ENCODE measurements at places on chromosomes 2 and 18. TPM values are rescaled to one million over a fixed set of nuclear protein-coding genes. Genes with fewer than 3 reads are reported as not detected.

DNA sequence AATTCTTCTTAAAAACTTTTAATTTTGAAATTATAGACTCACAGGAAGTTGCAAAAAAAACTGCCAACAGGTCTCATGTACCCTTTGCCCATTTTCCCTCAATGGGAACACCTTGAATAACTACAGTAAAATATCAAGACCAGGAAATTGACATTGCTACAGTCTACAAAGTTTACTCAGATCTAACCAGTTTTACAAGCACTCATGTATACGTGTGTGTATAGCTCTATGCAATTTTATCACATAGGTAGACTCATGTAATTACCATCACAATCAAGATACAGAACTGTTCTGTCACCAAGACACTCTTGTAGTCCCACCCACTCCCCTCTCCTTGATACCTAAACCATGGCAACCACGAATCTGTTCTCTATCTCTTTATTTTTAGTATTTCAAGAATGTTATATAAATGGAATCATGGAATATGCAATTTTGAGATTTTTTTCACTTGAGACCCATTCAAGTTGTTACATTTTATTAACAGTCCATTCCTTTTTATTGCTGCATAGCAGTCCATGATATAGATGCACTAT, 6.6 kb downstream of the HYCC2 start:
- no peak for DNase-seq

- DNase-seq: no peak
Observed at GRCh38 chr2:73063472-73063871, 8.0 kb downstream of the SFXN5 start.

- DNase-seq: peak; percentile 34
Observed at GRCh38 chr2:234853729-234854128, 98.1 kb upstream of the SH3BP4 start.

GRCh38 chr2:177419274-177419673, 26.7 kb downstream of the AGPS start:
- no peak for DNase-seq

DNA sequence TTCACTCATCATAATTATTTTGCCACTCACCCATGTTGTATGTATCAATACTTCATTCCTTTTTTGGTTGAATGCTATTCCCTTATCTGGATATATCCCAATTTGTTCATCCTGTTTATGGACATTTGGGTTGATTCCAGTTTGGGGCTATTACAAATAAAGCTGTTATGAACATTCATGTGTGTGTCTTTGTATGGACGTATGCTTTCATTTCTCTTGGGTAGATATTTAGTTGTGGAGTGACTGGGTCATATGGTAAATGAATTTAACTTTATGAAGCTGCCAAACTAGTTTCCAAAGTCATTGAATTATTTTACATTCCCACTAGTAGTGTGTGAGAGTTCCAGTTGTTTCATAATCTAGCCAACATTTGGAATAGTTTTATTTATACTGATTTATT, 2.7 kb downstream of the FAM228B start:
- DNase-seq: no peak

- DNase-seq: peak; percentile 66
Observed at GRCh38 chr2:191637182-191638078, 40.5 kb upstream of the NABP1 start.

GRCh38 chr2:46521215-46521683, 41.9 kb downstream of the TMEM247 start:
- no peak for DNase-seq

GRCh38 chr2:44938287-44939105, 3.0 kb upstream of the SIX3 start:
- no peak for DNase-seq

GRCh38 chr18:34957119-34957863, 83.9 kb upstream of the MAPRE2 start:
- peak; percentile 4 for DNase-seq

DNA sequence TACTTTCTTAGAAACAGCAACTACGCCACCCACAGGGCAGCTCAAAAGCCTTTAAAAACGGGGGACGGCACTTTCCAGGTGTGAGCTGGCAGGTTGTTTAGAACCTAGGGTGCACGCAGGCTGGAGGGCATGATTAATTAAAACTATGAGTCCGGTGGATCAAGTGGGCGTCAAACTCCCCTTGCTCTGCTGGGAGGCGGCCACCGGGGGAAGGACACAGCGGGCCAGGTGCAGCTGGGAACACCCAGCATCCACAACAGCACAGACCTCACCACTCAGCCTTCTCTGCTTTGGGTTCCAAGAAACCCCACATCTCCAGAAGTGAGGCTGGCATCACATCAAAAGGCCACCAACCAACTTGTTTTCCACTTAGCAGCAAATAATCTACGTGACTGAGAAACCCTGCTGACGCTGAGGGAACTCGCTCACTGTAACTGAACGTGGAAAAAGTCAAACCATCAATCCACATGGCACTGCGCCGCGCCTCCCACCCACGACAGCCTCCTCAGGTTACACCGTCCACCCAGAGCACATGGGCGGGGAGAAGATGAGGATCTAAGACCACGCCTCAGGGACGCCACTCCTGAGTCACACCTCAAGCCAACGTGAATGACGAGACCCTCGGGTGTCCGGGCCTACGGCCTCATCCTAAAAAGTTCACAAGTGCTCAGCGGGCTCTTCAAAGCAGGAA, 118.2 kb downstream of the ZNF516 start:
- no peak for DNase-seq

DNA sequence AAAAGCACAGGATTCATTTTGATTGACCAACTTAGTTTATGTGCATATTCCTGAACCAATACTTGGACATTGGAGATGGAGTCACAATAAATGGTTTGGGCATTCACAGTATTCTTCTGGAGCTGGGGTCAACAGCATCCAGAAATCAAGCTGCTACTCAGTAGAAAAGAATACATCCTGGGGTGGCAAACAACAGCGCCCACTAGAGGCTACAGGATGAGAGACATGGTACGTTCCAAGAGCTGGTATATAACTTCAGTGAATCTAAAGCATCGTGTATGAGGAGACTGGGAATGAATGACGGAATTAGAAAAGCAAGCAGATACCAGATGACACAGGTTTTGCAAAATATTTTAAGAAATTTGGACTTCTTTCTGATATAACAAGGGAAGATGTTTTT, 142.9 kb upstream of the FIGN start:
- peak; percentile 51 for DNase-seq

DNA sequence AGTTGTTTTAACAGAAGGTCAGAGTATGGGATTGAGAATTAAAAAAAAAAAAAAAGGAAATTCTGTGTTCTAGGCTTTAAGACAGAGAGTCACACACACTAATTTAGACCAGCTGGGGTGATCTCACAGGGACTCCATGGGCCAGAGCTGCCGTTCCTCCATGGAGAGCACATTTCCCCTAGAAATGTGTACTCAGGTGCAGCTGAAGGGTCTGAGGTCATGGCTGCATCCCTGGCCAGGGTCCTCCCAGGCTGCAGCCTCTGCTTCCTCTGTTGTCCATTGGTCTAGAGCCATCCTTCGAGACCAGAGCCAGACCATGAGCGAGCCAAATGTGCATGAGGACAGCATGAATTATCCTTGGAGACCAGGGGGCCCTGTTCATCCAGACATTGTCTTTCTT, 190.1 kb upstream of the TNP1 start:
- DNase-seq: no peak

- DNase-seq: peak; percentile 12
Observed at GRCh38 chr2:219469186-219469724, 29.4 kb upstream of the GMPPA start.

DNA sequence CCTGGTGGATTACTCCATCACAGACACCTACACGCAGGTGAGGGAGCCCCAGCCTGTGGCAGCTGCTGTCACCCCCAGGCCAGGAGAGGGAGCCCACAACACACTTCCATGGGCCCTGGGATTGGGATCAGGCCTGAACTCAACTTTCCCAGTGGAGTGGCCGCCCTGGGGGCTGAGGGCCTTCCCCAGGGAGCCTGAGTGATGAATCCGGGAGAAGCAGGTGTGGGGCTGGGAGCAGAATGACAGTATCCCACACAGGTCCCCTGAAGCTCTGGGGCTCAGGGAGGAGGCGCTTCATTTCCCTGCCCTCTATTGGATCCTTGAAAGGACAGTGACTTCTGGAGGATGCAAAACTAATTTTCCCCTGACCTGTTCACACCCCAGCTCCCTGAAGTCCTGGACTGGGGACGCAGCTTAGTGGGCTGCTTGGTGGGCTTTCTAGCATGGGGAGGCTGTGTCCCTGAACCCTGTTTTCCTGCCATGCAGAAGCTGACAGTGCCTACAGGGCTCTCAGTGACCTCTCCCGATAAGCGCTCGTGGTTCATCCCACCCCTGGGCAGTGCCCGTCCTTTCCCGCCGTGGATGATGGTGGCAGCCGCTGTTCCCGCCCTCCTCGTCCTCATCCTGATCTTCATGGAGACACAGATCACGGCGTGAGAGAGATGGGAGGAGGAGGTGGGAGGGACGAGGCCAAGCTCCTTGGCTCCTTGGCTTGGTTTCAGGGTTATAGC, 11.0 kb downstream of the SLC4A3 start:
- no peak for DNase-seq

DNA sequence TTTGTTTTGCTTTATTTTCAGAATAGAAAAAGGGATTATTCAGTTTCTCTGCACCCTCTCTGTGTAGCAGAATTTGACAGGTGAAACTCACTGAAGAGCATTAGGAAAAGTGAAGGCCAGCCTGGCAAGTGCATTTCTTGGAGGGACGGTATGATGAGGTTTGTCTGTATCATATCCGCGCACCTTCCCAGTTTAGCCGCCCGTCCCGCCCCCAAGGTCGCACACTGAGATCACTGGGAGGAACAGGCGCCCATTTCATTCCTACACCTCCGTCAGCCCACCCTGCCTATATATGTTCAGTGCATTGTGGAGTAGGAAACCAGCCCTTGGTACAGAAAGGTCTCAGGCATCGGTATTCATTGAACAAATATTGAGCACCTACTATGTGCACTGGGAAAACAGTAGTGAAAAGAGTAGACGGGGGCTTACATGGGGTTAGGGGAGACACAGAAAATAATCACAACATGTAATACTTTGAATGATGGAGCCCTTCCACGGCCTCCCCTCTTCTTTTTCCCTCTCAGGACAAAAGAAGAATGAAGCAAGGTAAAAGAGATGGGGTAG, 678 bp upstream of the FECH start:
- DNase-seq: no peak

DNA sequence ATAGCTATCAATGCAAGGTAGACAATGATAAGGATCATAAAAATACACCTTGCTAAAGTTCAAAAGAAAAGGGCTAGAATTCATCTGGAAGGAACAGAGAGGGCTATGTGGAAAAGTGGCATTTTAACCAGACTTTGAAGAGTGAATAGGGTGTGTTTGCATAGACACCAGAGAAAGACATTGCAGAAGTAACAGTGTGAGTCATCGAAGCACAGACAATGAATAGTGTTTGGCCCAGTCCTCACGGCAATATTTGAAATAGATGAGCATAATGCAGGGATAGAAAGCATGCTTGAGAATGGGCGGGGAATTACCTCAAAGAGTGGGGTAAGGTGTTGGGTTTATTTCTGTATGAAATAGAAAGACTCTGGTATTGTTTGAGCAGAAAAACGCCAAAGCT, 24.2 kb downstream of the MYT1L start:
- no peak for DNase-seq

DNA sequence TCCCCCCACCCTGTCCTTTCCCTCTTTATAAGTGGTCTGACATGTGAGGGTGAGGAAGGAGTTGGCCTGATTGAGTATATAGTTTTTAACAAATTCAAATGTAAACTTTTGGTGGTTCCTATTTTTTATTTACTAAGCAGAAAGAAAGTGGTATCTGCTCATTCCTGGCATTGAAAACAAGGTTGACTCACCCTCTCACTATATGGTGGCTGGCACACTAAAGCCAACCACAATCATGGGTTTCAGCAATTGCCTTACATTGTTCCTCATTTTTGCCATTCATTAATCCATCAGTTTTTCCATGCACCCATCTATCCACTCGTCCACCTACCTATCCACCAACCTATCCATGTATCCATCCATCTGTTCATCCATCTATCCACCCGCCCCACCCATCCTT, 75.4 kb upstream of the IGFBP5 start:
- no peak for DNase-seq

DNA sequence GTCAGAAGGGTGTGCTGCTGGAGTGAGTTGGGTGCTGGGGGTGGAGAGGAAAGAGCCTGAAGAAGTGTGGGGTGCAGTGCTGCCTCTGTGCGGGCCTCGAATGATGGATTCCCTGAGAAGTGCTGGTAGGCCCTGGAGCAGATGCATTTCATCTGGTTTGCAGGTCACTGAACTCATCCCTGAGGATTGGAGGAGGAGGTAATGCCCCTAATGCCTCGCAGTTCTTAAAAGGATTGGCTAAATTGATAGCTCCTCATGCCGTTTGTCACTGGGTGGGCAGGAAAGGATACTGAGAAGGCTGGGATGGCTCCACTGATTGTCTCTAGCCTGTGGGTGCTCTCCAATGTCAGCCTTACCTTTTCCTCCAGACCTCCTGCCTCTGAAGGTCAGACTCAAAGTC, 74.1 kb downstream of the CTIF start:
- DNase-seq: no peak

GRCh38 chr18:54316071-54316820, 41.4 kb downstream of the STARD6 start:
- DNase-seq: no peak

- no peak for DNase-seq
Observed at GRCh38 chr2:78020491-78020890, 498.3 kb upstream of the LRRTM4 start.

DNA sequence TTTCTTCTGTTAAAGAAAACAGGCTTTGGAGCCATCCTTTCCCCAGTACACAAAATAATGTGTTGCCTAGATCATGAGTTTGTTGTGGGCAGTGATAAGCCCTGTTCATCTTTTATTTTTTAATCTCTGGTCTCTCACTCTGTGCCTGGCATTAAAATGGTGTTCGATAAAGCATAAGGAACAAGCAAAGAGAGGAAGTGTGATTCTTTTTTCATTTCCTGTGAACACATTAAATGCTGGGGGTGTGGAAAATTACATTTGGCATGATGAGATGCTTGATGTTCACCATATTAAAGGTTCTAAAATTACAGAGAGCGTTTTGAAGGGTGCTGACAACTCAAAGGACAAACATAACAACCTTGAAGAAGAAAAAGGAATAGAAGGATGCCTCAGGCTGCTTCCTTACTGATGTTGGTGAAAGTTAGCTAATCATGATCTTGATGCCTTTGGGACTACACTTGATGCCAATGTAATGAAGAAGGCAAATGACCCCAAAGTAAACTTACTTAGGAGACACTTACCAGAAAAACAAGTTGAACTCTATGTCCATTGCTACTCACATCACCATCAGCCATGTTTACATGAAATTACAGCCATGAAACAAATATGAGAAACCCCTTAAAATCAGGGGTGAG, 33.0 kb downstream of the TMEFF2 start:
- DNase-seq: peak; percentile 41

The COX5B gene
- 337 TPM for total RNA-seq

The HOXD9 gene
- 24.5 TPM for total RNA-seq

The ARHGAP25 gene
- 14.3 TPM for total RNA-seq

The CFAP210 gene
- total RNA-seq: not detected

The LAPTM4A gene
- total RNA-seq: 79.5 TPM

The RGPD4 gene
- total RNA-seq: not detected

The THADA gene
- total RNA-seq: 25.0 TPM

The KRTCAP3 gene
- total RNA-seq: 0.51 TPM

The ADAM23 gene
- total RNA-seq: 0.85 TPM

The CAB39 gene
- total RNA-seq: 97.2 TPM

All from dermis blood vessel endothelial cell (primary cell).